ENCODE measurements at places on chromosomes 4 and X. TPM values are rescaled to one million over a fixed set of nuclear protein-coding genes. Genes with fewer than 3 reads are reported as not detected.

- DNase-seq, result no peak
- peak overlapping the region; percentile 71 for H3K27ac ChIP-seq
- H3K4me1 ChIP-seq, result peaks cover 32% of the 10 kb centered on the region
- no peaks in the 10 kb centered on the region for H3K27me3 ChIP-seq
- no peak overlapping the region for H3K4me3 ChIP-seq
Measured at GRCh38 chr4:84691170-84691691, 108.3 kb downstream of the CDS1 start.

GRCh38 chrX:20712811-20713210 is 446.1 kb upstream of the RPS6KA3 start:
- no peaks in the 10 kb centered on the region for H3K4me1 ChIP-seq
- no peaks in the 10 kb centered on the region for H3K36me3 ChIP-seq
- no peak overlapping the region for H3K27ac ChIP-seq
- no peak for DNase-seq
- no peak overlapping the region for H3K4me3 ChIP-seq

GRCh38 chr4:168683595-168683994 is 186.7 kb downstream of the PALLD start:
- no peak for DNase-seq
- no peaks in the 10 kb centered on the region for H3K27me3 ChIP-seq
- H3K36me3 ChIP-seq, result peaks cover 63% of the 10 kb centered on the region

GRCh38 chr4:153432965-153433753 is 33.0 kb upstream of the TMEM131L start:
- H3K4me3 ChIP-seq, result no peak overlapping the region
- no peaks in the 10 kb centered on the region for H3K36me3 ChIP-seq
- peaks cover 8% of the 10 kb centered on the region for H3K4me1 ChIP-seq
- peak; percentile 53 for DNase-seq
- no peak overlapping the region for H3K27ac ChIP-seq

The PNMA6F gene
- not detected for total RNA-seq

DNA sequence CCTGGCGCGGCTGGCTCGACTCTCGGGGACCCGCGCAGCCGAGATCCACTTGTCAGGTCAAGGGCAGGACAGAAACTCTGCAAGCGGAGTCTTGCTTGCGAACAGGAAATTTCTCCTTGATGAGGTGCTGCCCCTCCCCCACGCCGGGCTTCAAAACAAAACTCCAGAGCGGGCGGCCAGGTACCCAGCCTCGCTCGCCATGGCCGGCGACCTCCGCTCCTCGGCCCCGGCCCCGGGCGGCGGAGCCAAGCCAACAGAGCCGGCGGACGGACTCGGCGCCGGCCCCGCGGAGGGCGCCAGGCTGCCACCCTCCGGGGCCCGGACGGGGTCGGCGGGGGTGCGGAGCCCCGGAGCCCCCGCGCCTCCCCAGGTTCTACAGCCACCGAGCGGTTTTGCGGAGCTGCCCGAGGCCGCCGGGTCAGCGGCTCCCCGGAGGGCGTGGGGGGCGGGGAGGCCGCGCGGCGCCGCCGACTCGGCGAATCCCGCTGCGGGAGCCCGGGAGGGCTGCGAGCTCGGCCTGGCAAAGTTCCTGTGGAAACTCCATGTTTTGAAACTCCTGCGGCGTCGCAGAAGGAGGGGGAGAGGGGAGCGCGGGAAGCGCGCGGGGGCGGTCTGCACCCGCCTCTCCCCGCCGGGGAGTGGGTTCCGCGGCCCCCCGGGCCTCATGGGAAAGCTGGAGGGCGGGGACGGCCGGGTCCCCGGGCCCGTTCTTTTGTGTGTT is 11.7 kb upstream of the BCOR start:
- peak overlapping the region; percentile 45 for H3K4me3 ChIP-seq
- no peak for DNase-seq
- H3K4me1 ChIP-seq, result peaks cover 36% of the 10 kb centered on the region
- H3K27me3 ChIP-seq, result no peaks in the 10 kb centered on the region
- no peaks in the 10 kb centered on the region for H3K36me3 ChIP-seq
- H3K27ac ChIP-seq, result peak overlapping the region; percentile 79

The PFKFB1 gene
- total RNA-seq, result not detected

GRCh38 chr4:126647320-126647719 is 985.4 kb upstream of the INTU start:
- H3K4me3 ChIP-seq, result no peak overlapping the region
- DNase-seq, result no peak
- H3K4me1 ChIP-seq, result peaks cover 8% of the 10 kb centered on the region

DNA sequence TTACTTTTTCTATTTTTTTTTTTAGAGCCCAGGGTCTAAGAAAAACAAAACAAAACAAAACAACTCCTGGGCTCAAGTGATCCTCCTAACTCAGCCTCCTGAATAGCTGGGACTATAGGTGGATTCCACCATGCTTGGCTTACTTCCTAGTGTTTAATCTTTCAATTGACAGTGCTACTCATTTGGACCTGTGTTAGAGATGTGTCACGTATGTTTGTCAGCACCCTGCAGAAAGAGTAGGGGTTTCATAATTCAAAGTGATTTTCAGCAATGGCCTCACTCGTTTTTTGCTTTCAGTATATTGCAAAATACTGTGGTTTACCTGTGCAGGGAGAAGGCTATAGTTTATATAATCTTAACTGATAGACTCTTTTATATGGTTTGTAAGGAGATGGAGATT is 71.6 kb upstream of the TEX13D start:
- DNase-seq, result no peak
- no peaks in the 10 kb centered on the region for H3K27me3 ChIP-seq
- H3K27ac ChIP-seq, result no peak overlapping the region
- peaks cover 5% of the 10 kb centered on the region for H3K4me1 ChIP-seq

DNA sequence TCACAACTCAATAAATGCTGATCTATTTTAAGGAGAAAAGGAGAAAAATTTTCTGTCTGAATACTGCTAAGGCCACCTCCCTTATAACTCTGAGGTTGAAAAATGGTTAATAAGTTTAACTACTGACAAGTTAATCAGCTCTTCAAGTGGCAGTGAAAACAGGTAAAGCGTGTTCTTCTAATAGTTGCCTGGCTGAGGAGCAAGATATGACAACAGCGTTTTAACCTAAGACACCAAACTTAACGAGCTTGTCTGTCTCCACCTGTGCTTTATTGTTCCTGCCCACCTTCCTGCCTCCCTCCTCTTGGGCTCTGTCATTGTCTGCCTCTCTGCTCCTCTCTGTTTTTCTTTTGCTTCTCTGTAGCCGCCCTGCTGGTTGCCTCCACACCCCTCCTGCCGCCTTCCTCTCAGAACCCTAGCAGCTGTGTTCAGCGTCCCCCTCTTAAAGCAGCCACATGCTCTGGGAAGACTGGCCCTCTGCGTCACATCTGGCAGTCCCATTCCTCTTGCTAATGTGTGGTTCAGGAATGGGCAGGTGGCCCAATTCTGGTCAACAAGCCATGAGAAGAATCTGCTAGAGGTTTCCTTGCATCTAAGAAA is 4.3 kb upstream of the TSPAN5 start:
- no peak overlapping the region for H3K4me3 ChIP-seq
- H3K27me3 ChIP-seq, result no peaks in the 10 kb centered on the region
- no peaks in the 10 kb centered on the region for H3K36me3 ChIP-seq
- no peak for DNase-seq
- H3K4me1 ChIP-seq, result peaks cover 28% of the 10 kb centered on the region

The GATA1 gene
- not detected for total RNA-seq

- H3K27ac ChIP-seq, result no peak overlapping the region
- no peaks in the 10 kb centered on the region for H3K27me3 ChIP-seq
- H3K36me3 ChIP-seq, result no peaks in the 10 kb centered on the region
- H3K4me1 ChIP-seq, result peaks cover 6% of the 10 kb centered on the region
- no peak overlapping the region for H3K4me3 ChIP-seq
- DNase-seq, result no peak
Measured at GRCh38 chrX:9204560-9204959, 170.6 kb upstream of the FAM9B start.

DNA sequence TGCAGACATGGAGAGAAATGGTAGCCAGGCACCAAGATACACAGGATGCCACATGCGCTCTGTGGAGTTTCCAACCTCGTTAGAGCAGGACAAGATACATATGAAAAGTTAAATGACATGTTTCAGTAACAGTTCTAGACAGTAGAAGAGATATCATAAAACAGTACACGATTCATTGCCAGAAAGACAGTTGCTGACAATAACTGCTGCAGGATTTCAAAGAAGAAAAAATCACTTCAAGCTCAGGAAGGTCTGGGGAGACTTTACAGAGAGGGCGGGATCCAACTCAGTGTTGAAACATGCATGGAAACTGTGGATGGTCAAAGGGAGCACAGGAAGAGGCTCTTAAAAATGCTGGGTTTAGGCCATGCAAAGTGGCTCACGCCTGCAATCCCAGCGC is 31.0 kb downstream of the DCTD start:
- no peak overlapping the region for H3K27ac ChIP-seq
- no peak overlapping the region for H3K4me3 ChIP-seq
- no peaks in the 10 kb centered on the region for H3K27me3 ChIP-seq
- DNase-seq, result no peak
- peaks cover 18% of the 10 kb centered on the region for H3K4me1 ChIP-seq
- peaks cover 66% of the 10 kb centered on the region for H3K36me3 ChIP-seq

- H3K27ac ChIP-seq, result no peak overlapping the region
- no peak overlapping the region for H3K4me3 ChIP-seq
- DNase-seq, result no peak
Measured at GRCh38 chrX:71928856-71929255, 18.2 kb downstream of the NHSL2 start.

The PLP2 gene
- total RNA-seq, result 97.4 TPM

DNA sequence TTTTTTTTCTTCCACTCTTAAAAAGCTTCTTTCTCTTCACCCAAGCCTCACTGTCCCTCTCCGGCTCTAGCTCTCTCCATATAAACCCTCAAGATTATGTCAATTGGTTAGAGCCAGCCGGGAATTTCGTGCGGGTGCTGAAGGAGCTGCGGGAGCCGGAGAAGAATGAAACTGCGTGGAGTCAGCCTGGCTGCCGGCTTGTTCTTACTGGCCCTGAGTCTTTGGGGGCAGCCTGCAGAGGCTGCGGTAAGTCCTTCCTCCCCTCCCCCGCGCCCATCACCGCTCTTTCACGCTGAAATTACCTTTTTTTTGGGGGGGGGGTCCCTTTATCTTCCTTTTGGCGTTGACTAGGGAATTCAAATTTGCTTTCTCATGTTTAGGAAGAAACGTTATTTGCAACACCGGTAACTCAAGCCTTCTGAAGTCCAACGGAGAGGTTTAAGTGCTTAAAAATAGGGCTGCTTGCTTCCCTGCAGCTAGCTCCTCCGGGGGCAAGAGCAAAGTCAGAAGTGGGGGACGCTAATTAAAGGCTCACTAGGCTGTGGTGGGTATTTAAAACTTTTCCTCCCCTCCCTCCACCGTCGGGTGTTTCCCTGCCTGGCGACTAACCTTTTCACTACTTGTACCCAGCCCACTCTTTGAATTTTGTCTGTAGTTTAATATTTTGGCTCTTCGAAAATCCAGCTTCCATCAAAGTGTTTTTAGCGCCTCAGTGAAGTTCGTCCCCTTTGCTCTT is 491 bp downstream of the COL4A5 start:
- H3K4me1 ChIP-seq, result peaks cover 67% of the 10 kb centered on the region
- H3K27ac ChIP-seq, result peak overlapping the region; percentile 94
- H3K27me3 ChIP-seq, result no peaks in the 10 kb centered on the region
- DNase-seq, result no peak
- H3K36me3 ChIP-seq, result peaks cover 7% of the 10 kb centered on the region
- peak overlapping the region; percentile 97 for H3K4me3 ChIP-seq

The MAOA gene
- 0.32 TPM for total RNA-seq

The TBC1D8B gene
- total RNA-seq, result 11.0 TPM

GRCh38 chr4:142322996-142323395 is 523.1 kb downstream of the INPP4B start:
- no peak overlapping the region for H3K27ac ChIP-seq
- peaks cover 9% of the 10 kb centered on the region for H3K36me3 ChIP-seq

The DIAPH2 gene
- 9.3 TPM for total RNA-seq

The TBX22 gene
- total RNA-seq, result not detected

DNA sequence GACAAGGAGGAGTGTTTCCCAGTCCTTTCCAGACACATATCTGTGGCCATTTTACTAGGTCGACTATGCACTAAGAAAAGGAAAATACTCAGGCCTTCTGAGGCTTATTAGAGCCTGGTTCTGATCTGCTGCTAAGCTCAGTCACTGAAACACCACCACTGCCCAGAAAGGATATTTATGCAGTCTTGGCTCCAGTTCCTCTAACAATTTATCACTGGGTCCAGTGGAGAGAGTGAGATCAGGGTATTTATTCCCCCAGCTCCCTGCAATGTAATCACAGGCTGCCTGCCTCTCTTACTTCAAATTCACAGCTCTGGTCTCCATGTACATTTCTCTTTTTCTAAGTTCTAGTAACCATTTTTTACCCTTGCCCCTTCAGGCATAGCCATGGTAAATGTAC is 81.6 kb upstream of the INPP4B start:
- H3K36me3 ChIP-seq, result no peaks in the 10 kb centered on the region
- H3K4me1 ChIP-seq, result no peaks in the 10 kb centered on the region
- DNase-seq, result no peak

- no peak for DNase-seq
- H3K27ac ChIP-seq, result no peak overlapping the region
- H3K27me3 ChIP-seq, result no peaks in the 10 kb centered on the region
- H3K4me1 ChIP-seq, result no peaks in the 10 kb centered on the region
- no peaks in the 10 kb centered on the region for H3K36me3 ChIP-seq
- H3K4me3 ChIP-seq, result no peak overlapping the region
Measured at GRCh38 chrX:149851864-149852263, 29.1 kb upstream of the MAGEA8 start.

The XAGE2 gene
- not detected for total RNA-seq

The CSTF2 gene
- total RNA-seq, result 12.2 TPM

- no peak overlapping the region for H3K4me3 ChIP-seq
- H3K27ac ChIP-seq, result no peak overlapping the region
- no peak for DNase-seq
- H3K4me1 ChIP-seq, result no peaks in the 10 kb centered on the region
- H3K36me3 ChIP-seq, result peaks cover 7% of the 10 kb centered on the region
Measured at GRCh38 chr4:73648478-73648877, 28.2 kb upstream of the RASSF6 start.

DNA sequence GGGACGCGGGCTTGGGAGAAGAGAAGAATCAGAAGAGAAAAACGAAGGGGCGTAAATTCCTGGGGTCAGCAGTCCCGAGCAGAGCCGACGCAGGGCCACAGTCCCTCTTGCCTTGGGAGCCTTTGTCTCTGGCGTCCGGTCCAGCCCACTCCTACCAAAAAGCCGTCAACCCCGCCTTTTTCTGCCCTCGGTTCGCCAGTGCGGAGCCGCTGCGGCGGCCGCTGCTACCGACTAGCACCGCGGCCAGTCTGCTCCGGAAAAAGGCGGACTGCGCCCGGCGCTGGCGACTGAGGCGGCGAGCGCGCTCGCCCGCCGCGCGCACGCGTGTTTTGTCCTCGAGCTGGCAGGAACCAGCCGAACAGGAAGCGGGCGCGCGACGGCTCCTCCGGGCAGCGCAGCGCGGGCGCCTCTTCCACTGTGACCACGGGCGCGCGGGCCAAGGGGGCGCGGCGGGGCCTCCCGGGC is 502 bp downstream of the HNRNPDL start:
- no peak for DNase-seq
- H3K36me3 ChIP-seq, result peaks cover 43% of the 10 kb centered on the region
- H3K27ac ChIP-seq, result peak overlapping the region; percentile 98
- H3K4me3 ChIP-seq, result peak overlapping the region; percentile 99
- no peaks in the 10 kb centered on the region for H3K27me3 ChIP-seq
- peaks cover 55% of the 10 kb centered on the region for H3K4me1 ChIP-seq

- H3K36me3 ChIP-seq, result no peaks in the 10 kb centered on the region
- no peaks in the 10 kb centered on the region for H3K27me3 ChIP-seq
Measured at GRCh38 chr4:139245590-139245989, 34.4 kb downstream of the MGARP start.

The C1QTNF7 gene
- total RNA-seq, result not detected

The PAGE4 gene
- not detected for total RNA-seq

The ANXA10 gene
- not detected for total RNA-seq

The IL15 gene
- 3.8 TPM for total RNA-seq
